ENCODE measurements at places on chromosomes 16 and 17.

GRCh38 chr17:81947189-81947588 is at the start of gene MYADML2:
TSS of gene MYADML2 (minus strand) at chr17:81947233. CDS start at chr17:81941741, 5,492 bp downstream.
- no peak for DNase-seq

DNA sequence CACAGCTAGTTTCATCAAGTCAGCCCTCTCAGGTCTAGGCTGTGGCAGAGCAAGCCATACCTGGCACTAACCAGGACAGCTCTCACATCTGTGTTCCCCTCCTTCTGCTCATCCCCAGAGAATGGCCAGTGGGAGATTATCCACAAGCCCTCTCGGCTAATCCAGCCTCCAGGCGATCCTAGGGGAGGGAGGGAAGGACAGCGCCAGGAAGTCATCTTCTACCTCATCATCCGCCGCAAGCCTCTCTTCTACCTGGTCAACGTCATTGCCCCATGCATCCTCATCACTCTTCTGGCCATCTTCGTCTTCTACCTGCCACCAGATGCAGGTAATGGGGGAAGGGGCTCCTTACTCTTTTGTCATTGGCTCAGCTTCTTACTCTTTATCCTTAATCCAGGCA is 3.6 kb downstream of the CHRNB1 start:
- no peak for DNase-seq

DNA sequence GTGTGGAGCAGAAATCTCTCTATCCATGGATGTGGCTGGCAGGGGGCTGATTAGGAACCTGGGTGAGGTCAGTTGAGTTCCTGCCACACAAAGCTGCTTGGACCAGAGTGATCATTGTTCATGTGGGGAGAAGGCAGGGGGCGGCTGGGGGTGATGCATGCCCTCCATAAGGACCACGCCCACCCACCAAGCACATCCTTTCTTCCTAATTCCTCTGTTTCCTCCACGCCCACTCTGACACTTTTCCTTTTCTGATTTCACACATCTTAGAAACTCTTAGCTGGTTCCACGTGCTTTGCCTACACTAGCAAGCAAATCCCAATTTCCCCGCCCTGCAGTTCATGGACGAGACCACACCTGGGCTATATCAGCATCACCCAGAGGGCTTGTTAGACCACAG is 108.5 kb downstream of the SDK2 start:
- DNase-seq = no peak

DNA sequence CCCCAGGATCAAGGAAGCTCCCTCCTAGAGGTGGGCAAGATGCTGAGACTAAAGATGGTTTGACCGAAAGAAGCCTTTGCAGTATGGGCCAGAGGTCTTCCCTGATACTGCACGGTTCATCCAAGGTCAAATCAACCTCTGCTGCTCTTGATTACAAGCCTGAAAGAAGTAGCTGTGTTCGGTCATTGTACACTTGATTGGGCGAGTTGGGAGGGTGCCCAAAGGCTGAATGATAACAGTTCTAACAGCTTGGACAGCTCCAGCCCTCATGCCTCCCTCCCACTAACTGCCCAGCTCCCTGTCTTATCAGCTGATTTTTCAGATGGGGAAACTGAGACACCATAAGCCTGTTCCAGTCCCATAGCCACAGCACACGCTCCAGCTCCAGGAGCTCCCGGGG is 42.8 kb downstream of the ABCC12 start:
- no peak for DNase-seq

- DNase-seq = no peak
These were observed 4.3 kb downstream of the RNF43 start for GRCh38 chr17:58412961-58413586.

DNA sequence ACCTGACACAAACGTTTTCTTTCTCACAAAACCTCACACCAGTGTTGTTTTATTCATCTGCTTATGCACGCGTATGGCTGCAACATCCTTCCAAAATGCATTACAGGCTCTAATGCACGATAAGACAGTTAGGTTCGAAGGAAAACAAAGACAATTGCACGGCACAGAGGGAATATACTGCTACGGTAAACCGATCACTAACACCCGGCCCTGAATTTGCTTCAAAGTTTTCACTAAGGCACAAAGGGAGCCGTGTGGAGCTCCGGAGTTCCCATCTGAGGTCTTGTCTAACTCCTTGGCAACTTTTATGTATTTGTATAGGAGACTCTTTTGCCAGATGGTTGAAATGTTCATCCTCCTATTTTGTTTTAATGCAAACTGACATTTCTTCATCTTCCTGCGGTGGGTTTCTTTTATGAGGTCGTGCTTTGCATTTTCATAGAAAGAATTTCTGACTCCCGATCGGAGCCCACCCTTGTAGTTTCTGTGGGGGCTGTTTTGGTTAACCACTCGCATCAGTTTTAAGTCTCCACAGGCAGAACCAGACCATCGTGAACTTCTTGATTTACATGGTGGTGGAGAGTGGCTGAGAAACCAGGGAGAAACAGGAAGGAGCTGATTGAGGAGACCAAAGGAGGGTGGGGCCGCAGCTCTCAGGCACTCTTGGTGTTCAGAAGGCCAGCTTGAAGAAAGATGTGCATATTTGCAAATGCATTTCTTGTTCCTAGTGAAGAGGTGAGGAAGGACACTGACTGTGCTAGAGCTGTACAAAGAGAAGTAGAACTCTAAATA is 516.8 kb downstream of the MAF start:
- DNase-seq = no peak

- no peak for DNase-seq
These were observed 15.0 kb downstream of the RIPOR1 start for GRCh38 chr16:67543582-67543981.

GRCh38 chr16:330741-331140 is 21.8 kb downstream of the AXIN1 start:
- DNase-seq = no peak

GRCh38 chr17:19672009-19672750 is 23.6 kb downstream of the ALDH3A2 start:
- peak; percentile 35 for DNase-seq

All from midbrain (tissue), 1 donor.